Pancreas (tissue), 10 donors: ENCODE measurements at places on chromosomes 6 and 20. TPM values are rescaled to one million over a fixed set of nuclear protein-coding genes. Genes with fewer than 3 reads are reported as not detected.
A peak's percentile ranks its signal among the peaks of the same experiment; 100 is the strongest.

DNA sequence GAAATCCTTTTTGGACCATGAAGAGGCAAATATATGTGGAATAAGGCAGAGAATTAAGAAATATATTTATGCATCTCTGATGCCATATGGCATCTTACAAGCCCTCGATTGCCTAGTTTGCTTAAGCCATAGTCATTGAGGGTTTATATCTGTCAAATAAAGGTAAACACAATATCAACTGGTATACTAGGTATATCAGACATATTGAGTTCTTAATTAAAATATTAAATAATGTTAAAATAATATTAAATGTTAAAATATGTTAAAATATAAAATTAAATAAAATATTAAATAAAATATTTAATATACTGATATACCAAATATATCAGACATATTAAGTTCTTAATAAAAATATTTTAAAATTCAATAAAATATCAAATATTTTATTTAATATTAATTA, 567.4 kb upstream of the PTCHD4 start:
- DNase-seq: no peak
- no peak overlapping the region for H3K27ac ChIP-seq
- H3K27me3 ChIP-seq: no peaks in the 10 kb centered on the region
- no peaks in the 10 kb centered on the region for H3K4me1 ChIP-seq
- H3K36me3 ChIP-seq: no peaks in the 10 kb centered on the region

DNA sequence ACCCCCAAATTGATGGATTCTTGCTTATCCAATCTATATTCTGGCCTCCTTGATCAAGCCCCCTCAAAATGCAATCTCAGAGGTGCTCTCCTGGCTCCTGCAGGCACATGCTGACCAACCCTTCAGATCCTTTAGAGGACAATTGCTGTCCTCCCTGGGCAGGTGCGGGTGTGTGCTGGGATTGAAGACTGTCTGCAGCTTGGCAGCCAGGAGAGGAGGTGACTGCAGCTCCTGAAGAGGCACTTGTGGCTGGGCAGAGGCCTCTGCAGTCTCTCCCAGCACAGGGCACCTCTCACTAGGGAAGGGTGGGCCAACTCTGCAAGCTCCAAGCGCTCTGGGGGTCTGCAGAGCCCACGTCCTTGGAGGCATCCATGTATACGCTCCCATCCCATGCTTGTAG, 28.5 kb downstream of the SUMO4 start:
- H3K27ac ChIP-seq: no peak overlapping the region
- no peaks in the 10 kb centered on the region for H3K4me1 ChIP-seq
- no peak for DNase-seq
- H3K27me3 ChIP-seq: no peaks in the 10 kb centered on the region
- H3K36me3 ChIP-seq: no peaks in the 10 kb centered on the region
- no peak overlapping the region for H3K4me3 ChIP-seq

GRCh38 chr6:85942844-85943243, 300.2 kb upstream of the SYNCRIP start:
- no peaks in the 10 kb centered on the region for H3K27me3 ChIP-seq
- no peaks in the 10 kb centered on the region for H3K36me3 ChIP-seq
- H3K4me1 ChIP-seq: no peaks in the 10 kb centered on the region
- DNase-seq: no peak

DNA sequence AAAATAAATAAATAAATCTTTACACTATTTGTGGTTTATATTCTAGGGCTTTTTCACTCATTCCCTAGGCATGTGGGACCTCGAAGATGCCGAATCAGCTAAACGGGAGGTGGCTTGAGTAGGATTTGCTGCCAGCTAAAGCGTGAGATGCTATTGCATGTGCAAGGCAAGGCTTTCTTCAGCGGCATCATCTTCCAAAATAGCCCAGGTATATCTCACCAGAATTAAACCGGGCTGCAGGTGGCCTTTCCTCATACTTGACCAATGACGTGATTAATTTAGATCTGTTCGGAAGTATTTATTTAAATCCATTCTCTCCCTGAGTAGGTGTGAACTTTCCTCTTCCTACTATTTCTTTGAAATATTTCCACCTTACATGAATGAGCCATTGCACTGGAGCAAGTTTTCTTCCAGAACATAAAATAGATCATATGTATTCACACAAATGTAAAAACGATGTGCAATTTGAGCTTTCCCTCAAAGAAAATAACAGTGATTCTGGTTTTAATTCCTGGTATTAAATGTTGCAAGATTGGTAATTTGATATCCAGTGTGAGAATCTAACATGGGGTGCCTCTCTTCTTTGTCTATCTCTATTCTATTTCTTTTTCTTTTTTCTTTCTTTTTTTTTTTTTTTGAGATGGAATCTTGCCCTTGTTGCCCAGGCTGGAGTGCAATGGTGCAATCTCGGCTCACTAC, 24.3 kb upstream of the ZNF217 start:
- no peak overlapping the region for H3K4me3 ChIP-seq
- H3K27me3 ChIP-seq: no peaks in the 10 kb centered on the region
- H3K4me1 ChIP-seq: peaks cover 16% of the 10 kb centered on the region
- no peaks in the 10 kb centered on the region for H3K36me3 ChIP-seq
- no peak for DNase-seq

DNA sequence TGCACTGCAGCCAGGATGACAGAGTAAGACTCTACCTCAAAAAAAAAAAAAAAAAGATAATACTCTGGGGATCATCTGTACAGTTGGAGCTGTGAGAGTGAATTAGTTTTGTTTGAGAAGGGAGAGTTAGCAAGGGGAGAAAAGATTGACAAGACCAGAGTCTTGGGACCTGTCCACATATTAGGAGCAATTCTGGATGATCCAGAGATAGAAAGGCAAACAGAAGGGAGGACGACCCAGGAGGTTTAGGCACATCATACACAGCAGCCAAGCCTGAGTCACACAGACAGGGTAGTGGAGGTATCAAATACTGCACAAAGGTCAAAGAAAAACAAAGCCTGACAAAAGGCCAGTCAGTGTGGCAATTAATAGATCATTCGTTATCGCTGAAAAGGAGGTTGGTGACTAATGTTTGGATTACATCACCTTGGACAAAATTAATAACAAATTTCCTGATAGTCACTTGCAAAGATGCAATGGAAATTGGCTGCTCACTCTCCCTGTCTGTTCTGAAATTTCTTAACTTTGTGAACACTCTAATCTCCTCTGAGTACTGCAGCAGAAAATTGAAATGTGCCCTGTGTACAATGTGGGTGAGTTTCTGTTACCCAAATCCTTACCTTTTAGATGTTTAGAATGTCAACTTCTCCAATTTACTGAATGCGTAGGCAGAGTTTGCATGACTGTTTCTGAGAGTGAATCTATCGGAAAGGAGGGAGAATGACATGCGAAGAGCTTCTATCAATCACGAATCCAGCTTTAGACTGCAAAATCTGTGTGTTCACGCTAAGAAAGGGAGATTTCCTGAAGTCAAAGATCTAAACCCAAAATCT, 105.4 kb downstream of the TSHZ2 start:
- H3K27me3 ChIP-seq: no peaks in the 10 kb centered on the region
- no peaks in the 10 kb centered on the region for H3K36me3 ChIP-seq
- peak overlapping the region; percentile 87 for H3K27ac ChIP-seq
- no peak overlapping the region for H3K4me3 ChIP-seq

DNA sequence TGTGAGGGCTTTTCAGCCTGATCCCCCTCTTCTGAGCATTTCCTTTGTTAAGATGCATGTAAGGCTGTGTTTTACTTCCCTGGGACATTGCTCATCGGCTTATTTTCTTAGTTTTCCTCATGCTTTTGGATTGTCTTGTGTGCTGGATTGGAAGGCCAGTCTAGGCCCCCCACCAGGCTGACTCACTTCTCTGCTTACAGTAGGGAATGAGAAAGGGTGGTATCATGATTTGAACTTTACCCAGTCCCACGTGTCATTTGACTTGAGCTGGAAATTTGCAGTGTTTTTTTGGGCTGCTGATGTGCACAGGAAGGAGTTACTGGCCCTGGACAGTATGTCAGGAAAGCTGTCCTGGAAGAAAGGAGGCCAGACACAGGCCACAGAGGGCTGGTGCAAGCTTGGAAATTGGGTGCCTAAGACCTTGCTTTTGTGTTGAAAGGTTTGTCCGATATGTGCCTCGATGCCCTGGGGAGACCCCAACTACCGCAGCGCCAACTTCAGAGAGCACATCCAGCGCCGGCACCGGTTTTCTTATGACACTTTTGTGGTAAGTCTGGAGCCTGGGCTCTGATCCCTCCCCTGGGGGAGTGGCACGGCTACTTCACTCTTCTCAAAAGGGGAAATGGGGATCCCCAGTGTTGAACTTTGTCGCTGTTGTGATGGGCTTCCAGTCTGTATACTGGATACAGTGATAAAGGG, 12.8 kb downstream of the RNF114 start:
- H3K27ac ChIP-seq: no peak overlapping the region
- DNase-seq: peak; percentile 30
- H3K36me3 ChIP-seq: peaks cover 12% of the 10 kb centered on the region
- no peaks in the 10 kb centered on the region for H3K27me3 ChIP-seq
- H3K4me3 ChIP-seq: no peak overlapping the region

- H3K27me3 ChIP-seq: no peaks in the 10 kb centered on the region
- H3K36me3 ChIP-seq: no peaks in the 10 kb centered on the region
- H3K4me1 ChIP-seq: no peaks in the 10 kb centered on the region
- no peak overlapping the region for H3K27ac ChIP-seq
- no peak overlapping the region for H3K4me3 ChIP-seq
- DNase-seq: no peak
Observed at GRCh38 chr6:48777411-48777810, 666.4 kb upstream of the PTCHD4 start.

- no peaks in the 10 kb centered on the region for H3K27me3 ChIP-seq
- H3K27ac ChIP-seq: no peak overlapping the region
- no peaks in the 10 kb centered on the region for H3K4me1 ChIP-seq
- no peak for DNase-seq
- H3K4me3 ChIP-seq: no peak overlapping the region
Observed at GRCh38 chr6:161246725-161247124, 27.1 kb downstream of the AGPAT4 start.

DNA sequence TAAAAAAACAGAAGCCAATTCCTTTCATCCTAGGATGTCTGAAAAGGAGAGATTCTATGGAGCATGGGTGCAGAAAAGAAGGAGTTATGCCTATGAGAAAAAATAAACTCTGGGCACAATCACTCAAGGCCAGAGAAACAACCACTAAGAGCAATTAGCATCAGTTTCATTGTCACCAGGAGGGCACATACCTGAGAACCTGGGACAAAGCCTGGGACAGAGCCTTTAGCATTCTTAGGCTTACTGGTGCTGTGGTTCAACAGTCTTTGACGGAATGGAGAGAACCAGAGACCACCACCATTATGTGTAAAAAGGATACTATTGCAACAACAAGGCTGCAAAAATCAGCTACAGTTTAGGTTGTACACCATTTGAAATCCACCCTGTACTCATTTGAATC, 29.4 kb upstream of the BCKDHB start:
- H3K4me3 ChIP-seq: no peak overlapping the region
- no peak overlapping the region for H3K27ac ChIP-seq
- H3K36me3 ChIP-seq: no peaks in the 10 kb centered on the region
- no peaks in the 10 kb centered on the region for H3K4me1 ChIP-seq

- H3K36me3 ChIP-seq: no peaks in the 10 kb centered on the region
- DNase-seq: no peak
- no peaks in the 10 kb centered on the region for H3K27me3 ChIP-seq
- no peaks in the 10 kb centered on the region for H3K4me1 ChIP-seq
- no peak overlapping the region for H3K4me3 ChIP-seq
Observed at GRCh38 chr6:116352515-116353471, 18.0 kb upstream of the DSE start.

DNA sequence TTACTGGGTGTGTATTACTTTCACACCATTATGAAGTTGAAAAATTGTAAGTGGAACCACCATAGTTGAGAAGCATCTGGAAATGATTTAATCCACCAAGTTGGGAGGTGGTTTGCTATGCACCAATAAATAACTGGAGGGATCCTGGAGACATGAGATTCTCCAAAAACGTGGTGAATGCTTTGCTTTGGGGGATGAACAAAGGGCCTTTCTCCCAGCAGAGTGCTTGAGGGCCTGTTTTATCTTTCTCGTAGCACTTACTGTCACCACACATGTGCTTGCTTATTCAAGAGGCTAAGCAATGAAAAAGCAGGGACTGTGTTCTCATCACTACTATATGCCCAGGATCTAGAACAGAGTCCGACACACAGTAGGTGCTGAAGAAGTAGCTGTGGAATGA, 371.1 kb downstream of the DHX35 start:
- H3K27me3 ChIP-seq: no peaks in the 10 kb centered on the region
- H3K36me3 ChIP-seq: no peaks in the 10 kb centered on the region
- DNase-seq: no peak
- no peak overlapping the region for H3K4me3 ChIP-seq

DNA sequence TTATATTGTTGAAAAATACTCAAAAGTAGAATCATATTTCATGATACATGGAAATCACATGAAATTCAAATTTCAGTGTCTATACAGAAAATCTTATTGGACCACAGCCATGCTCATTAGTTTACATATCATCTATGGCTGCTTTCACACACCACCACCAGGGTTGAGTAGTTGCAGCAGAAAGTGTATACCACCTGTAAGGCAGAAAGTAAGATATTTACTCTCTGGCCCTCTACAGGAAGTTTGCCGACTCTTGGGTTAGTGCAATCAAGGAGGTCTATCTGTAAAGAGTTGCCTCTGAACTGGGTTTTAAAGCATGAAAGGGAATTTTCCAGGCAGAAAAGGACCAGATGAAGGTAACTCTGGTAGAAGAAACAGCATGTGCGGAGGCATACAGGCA, 432.3 kb downstream of the DHX35 start:
- no peak for DNase-seq
- H3K27me3 ChIP-seq: no peaks in the 10 kb centered on the region
- no peak overlapping the region for H3K4me3 ChIP-seq
- no peak overlapping the region for H3K27ac ChIP-seq
- no peaks in the 10 kb centered on the region for H3K36me3 ChIP-seq

DNA sequence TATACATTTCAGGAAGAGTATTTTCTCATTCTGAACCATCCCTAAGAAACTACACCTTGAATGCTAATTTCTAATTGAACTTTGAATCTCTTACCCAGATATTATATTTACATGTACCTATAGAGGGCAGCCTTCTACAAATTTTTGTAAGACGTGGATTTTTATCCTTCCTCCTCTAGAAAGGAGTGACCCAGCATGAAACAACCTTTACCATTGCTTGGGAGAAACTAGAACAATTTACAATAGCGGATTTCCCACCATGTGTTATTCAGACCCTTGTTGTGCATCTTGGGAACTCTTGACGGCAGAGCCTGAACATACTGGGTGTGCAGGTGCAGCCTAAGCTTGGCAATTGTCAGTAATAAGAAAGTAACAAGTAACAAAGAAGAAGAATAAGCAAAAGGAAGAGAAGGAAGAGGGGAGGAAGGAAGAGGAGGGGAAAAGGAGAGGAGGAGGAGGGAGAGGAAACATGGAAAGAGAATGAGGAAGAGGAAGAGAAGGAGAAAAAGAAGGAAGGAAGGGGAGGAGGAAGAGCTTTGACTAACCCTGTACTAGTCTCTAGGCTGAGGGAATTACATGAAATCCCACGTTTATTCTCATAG, 10.8 kb upstream of the TAAR1 start:
- H3K27me3 ChIP-seq: no peaks in the 10 kb centered on the region
- no peak overlapping the region for H3K27ac ChIP-seq
- DNase-seq: no peak
- no peak overlapping the region for H3K4me3 ChIP-seq
- H3K36me3 ChIP-seq: no peaks in the 10 kb centered on the region

- H3K4me1 ChIP-seq: no peaks in the 10 kb centered on the region
- DNase-seq: no peak
- H3K36me3 ChIP-seq: no peaks in the 10 kb centered on the region
- H3K4me3 ChIP-seq: no peak overlapping the region
- no peak overlapping the region for H3K27ac ChIP-seq
- no peaks in the 10 kb centered on the region for H3K27me3 ChIP-seq
Observed at GRCh38 chr20:47696856-47697255, 88.4 kb downstream of the SULF2 start.

RSPH3 gene
- total RNA-seq: 6.3 TPM

C6orf52 gene
- 0.62 TPM for total RNA-seq

BANF2 gene
- 1.4 TPM for total RNA-seq

CDSN gene
- total RNA-seq: 0.06 TPM

FAM83C gene
- not detected for total RNA-seq

CEP162 gene
- total RNA-seq: 5.0 TPM
